Activated T-helper 1 cell treated with Interleukin-2 at 50 U/mL for 16 hours (primary cell): ENCODE measurements at places on chromosomes 6 and 20.

DNA sequence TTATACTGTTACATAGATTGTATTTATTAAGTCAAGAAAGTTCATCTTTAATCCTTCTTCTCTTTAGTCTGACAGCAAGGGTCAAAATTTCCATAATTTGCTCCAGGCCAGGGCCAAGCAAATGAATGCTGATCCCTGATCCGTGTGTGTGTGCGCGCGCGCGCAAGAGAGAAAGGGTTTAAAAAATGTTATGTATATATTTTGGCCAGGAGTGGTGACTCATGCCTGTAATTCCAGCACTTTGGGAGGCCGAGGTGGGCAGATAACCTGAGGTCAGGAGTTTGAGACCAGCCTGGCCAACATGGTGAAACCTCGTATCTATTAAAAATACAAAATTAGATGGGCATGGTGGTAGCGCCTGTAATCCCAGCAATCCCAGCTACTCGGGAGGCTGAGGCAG is 61.7 kb downstream of the GTF2H5 start:
- DNase-seq, result no peak

GRCh38 chr6:145749632-145750031 is 14.3 kb upstream of the EPM2A start:
- DNase-seq, result no peak

GRCh38 chr6:126716826-126717509 is 377.1 kb downstream of the CENPW start:
- DNase-seq, result no peak

GRCh38 chr6:47788498-47788884 is 6.7 kb downstream of the OPN5 start:
- DNase-seq, result no peak

- no peak for DNase-seq
Measured at GRCh38 chr6:47076422-47077344, 34.6 kb upstream of the ADGRF1 start.

DNA sequence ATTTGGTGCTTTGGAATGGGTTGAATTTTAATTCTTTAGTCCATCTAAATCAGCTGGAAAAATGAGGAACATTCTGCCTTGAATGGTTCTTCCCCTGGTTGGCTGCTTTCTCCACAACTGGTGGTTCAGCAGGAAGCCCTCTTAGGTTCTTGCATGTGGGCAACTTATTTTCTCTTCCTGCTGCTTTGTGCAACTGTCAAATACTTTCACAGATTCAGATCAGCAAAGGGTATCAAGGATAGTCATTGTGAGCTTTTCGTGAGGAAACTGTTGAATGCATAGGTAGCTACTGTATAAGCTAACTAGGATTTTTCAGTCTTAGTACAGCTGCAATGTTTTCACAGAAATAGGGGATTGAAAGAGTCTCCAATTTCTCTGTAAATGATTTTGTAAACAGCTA is 72.9 kb upstream of the MRAP2 start:
- no peak for DNase-seq

DNA sequence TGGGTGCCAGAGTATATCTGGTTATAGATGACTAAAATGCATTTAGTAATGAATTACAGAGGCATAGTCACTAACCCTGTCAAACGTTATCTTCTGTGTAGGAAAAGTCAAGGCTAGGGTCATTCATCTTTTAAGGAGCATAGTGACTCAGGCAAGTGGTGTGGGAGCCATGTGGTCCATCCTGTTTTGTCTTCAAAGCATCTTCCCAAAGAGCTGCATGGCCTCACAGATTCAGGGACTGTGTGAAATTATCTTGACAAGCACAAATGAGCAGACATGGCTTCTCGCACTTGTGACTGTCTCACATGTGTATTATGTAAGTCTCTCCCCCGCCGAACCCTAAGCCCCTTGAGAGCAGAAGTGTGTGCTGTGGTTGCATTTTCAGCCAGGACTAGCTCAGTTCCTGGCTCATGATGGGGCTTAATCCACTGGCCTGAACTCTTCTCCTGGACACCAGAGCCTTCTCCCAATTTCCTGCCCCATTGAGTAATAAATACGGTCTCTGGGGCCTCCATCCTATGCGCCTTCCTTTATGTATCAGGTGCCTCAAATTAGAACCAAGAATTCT is 769.1 kb downstream of the QKI start:
- DNase-seq, result no peak

- no peak for DNase-seq
Measured at GRCh38 chr6:170522565-170523183, 30.4 kb downstream of the PSMB1 start.

GRCh38 chr20:46811224-46812084 is 83.2 kb upstream of the EYA2 start:
- DNase-seq, result no peak

DNA sequence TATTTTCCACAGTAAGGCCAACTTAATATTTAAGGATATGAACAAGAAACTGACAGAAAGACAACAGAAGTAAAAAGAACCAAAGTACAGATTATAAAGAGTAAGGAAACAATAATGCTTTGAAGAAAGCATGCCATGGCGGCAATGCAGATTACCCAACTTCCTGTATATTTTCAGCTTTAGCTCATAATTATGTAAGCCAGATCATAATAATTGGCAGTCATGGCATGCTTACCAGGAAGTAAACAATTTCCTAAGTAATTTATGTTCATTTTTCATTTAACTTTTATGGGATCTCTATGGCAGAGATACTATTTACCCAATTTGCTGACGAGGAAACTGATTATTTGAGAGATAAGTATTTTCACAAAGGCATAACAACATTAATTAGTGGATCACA is 988.7 kb downstream of the HACE1 start:
- no peak for DNase-seq

- peak; percentile 3 for DNase-seq
Measured at GRCh38 chr6:145814035-145814500, 527 bp downstream of the FBXO30 start.

DNA sequence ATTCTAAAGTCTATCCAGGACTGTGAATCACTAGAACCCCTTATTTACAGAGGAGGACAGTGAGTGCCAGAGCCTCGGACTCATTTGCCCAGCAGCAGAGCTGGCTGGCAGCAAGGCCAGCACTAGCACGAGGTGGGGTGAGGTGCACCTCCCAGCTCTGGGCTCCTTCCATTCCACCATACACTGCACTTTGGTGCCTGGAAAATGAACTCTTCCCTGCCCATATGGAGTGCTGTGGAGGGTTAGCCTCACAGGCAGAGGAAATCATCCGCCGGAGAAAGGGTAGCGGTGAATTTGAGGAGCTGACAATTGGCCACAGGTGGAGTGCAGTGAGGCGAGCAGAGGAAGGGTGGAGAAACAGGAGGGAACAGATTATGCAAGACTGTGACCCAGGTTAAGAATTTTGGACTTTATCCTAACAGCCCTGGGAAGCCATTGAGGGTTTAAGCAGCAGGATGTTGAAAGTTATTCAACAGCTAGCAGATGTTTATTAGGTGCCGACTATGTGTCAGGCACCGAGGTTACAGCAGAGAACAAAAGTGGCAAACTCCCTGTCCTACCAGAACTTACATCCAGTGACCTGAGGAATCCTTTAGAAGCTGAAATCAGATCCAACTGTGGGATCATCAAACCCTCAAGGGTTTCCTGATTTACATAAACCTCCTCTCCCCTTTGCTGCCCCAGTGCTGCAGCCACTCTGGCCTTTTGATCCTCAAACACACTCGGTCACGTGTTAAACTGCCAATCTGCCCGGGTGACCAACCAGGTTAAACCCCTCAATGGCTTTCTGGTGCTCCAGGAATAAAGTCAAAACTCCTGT is 6.2 kb downstream of the TRIM26 start:
- no peak for DNase-seq

- no peak for DNase-seq
Measured at GRCh38 chr20:37987602-37988290, 45.5 kb downstream of the TTI1 start.

GRCh38 chr6:138948004-138948403 is 40.0 kb downstream of the REPS1 start:
- no peak for DNase-seq

DNA sequence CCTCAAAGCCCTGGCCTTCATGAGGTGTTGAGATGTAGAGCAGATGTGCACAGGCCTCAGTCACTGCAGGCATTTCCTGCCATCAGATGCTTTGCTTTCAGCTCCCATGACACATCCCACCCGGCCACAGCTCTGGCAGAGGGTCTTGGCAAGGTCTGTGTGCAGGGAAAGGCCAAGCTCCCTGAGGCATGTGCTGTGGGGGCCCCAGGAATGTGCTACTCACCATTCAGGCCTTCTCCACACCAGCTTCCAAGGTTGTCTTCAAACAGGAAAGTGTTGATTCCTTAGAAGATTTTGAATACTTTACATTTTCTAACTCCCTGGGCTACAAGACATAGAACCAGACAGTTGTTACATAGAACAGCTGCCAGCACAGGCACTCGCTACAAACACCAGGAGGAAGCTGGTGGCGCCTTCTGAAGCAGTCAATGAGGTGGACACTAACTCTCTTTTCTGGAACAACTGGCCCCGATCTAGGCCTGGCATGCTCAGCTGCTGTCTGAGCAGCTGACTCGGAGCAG is 27.8 kb downstream of the CASS4 start:
- no peak for DNase-seq

DNA sequence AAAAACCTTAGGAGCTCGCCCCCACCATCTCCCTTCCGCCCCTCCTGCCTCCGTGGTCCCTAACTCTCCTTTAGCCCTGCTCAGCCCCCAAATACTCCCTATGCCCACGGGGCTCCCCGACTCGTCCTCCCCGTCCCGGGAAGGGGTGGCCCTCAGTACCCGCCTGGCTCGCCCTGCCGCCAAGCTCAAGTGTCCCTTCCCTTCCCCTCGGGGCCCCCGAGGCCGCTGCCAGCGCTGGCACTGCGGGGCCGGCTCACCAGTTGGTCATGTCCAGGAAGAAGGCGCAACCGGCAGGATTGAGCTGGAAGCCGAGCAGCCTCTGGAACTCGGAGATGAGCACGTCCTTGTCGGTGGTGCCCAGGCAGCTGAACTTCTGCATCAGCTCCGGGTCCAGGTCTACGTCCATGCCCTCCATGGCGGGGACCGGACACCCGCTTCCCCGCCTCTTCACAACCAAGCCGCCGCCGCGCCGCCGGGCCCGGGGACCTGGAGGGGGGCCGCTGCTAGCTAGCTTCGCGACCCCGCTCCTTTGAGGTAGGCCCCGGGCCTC is 303 bp downstream of the ILRUN start:
- DNase-seq, result no peak

GRCh38 chr6:88983532-88983931 is 20.1 kb upstream of the RNGTT start:
- DNase-seq, result no peak
